Activated CD8-positive, alpha-beta T cell treated with anti-CD3 and anti-CD28 coated beads for 36 hours (primary cell): ENCODE measurements at places on chromosomes 16 and 17. TPM values are rescaled to one million over a fixed set of nuclear protein-coding genes. Genes with fewer than 3 reads are reported as not detected.

DNA sequence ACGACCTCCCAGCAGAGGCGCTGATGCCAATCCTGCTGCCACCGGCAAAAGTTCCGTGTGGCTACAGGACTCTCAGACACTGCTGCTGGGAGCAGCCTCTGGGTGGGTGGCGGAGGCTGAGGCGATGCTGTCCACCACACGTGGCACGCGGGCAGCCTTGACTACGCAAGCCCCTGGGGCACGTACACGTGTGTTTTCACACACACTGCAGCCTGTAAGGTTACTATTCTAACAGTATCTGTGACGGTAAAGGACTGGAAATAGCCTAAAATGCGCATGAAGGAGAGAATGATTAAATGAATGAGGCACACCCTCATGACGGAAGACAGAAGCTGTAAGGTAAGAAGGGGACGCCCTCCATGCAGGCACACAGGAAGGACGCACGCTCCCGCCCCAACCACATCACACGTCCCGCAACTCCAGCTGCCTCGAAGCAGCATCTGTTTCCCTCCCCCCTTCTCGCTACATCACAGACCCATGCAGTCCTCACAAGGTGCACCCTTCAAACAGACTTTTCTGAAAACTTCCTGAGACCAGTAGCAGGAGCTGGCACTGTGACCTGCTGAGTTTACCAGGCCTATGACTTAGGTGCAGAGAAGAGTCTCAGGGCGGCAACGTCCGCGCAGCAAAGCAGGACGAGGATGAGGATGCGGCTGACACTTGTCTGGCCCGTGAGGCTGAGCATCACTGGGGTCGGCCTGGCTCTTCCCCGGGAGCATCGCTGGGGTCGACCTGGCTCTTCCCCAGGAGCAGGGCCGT lies 28.7 kb upstream of the FASN start:
- peak; percentile 87 for DNase-seq

DNA sequence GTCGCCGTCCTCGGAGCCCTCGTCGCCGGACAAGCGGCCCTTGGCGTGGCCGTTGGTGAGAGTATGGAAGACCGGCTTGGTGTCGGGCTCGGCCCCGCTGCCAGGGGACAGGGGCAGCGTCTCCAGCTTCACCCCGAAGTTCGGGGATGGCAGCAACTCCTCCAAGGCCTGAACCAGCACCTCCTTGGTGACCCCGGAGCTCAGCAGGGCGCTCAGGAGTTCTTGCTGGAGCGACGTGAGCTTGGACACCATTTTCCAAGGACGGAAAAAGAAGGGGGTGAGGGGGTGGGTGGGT lies 279 bp downstream of the HNF1B start:
- no peak for DNase-seq

DNA sequence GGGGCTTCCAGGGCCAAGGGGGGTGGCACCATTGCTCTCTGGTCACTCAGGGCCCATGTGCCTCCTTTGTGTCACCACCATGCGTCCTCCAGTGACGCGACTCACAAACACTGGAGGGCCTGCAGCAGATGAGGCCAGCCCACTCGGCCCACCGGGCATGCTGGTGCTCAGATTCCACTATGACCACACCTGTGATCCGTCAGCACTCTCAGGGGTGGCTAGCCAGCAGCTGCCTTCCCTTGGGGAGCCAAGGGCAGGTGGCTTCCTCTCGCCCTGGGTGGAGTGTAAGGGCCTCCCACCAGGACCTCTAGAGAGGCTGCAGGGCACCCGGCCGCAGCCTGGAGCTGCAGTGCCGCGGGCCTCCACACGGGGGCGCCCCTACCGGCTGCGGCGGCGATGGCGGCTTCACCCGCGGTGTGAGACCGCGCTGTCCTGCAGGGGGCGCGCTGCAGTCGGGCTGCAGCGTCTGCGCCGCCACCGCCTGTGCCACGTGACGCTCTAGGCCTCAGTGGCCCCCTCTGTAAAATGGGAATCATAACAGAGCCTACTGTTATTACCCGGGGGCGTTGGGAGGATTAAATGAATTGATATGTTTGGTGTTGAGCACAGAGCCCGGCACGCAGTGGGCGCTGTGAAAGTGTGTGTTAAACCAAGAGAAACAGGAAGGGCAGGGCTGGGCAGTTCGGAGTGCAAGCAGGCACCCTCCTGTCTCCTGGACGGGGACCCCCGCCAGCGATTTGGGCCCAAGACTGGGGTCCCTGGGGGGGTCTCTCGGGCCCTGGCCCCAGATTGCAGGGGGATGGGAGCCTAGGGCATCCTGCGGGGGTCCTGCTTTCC lies 192.4 kb upstream of the GSE1 start:
- peak; percentile 79 for DNase-seq

DNA sequence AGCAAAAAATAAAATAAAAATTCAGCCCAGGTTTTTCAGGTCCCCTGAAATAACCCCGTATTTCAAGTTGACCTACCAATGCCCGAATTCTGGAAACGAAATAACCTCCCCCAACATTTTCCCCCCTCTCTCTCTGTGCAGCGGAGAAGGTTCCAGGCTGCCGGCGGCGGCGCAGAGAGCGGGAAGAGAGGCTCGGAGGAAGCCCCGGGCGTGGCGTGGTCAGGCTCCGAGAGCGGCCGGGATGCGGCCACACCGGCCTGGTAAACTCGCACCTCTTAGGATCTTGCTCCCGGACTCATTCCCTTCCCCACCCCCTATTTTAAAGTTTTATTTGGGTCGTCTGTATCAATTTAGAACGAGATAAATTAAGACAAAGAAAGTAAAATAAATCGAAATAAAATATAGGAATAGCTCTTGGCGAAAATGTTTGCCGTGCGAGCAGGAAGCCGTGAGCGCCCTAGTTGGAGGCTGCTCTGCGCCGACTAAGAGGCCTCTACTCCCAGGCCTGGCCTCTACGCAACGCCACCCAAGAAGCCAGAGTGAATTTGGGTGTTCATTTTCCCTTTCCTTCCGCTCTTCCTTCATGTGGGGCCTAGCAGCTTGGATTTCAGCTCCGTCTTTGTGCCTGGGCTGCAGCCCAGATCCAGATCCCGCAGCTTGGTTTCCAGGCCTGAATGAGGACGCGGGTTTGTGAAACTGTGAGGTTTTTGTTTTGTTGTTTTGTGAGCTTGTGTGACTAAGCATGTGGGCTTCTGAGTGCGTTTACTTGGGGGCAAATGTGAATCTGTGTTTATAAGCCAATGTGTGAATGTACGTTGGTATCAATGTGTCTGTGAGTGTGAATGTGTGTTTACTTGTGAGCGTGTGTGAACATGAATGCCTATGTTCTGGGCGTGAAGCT lies 1.5 kb upstream of the HOXB6 start:
- no peak for DNase-seq

- DNase-seq = no peak
Measured at GRCh38 chr16:70381604-70382342, 35.1 kb downstream of the DDX19A start.

DNA sequence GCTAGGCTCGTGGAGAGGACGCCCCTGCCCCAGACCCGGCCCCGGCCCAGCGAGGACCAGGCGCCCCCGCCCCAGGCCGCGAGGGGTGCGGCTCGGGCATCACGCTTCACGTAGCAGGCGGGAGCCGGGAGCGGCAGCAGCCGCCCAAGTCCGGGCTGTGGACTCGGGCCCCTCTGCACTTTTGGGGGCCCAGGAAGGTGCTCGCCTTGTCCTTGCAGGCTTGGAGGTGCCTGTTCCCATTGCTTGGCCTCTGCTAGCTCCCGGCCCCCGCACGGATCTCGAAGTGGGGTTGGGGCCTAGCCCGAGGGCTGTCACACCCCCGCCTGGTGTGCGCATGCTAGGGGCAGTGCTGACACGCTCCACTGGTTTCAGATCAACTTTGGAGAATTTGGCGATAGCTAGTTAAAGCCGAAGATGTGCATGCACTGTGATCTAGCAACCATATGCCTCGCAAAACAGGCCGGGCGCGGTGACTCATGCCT lies 55.7 kb downstream of the WSB1 start:
- no peak for DNase-seq

HOXB6 gene
- total RNA-seq = not detected

KRT36 gene
- not detected for total RNA-seq

TRPV3 gene
- total RNA-seq = 0.25 TPM
